ENCODE measurements at places on chromosomes 12 and 14. TPM values are rescaled to one million over a fixed set of nuclear protein-coding genes. Genes with fewer than 3 reads are reported as not detected.

DNA sequence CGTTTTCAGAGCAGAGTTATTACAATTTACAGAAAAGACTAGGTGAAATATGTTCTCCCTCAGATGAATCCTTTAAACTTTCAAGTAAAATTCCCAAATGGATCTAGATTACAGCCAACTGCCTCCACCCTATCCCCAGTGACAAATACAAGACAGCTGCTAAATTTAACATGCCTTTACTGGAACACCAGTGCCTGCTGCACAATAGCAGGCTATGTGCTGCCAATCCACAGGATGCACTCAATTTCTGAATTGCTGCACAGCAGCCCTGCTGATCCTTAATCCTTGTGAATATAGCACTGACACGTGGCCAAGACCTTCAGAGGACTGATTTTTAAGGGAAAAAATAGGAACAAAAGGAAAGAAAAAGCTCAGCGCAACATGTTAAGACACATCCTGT lies 128.9 kb downstream of the CCER1 start:
- no peaks in the 10 kb centered on the region for H3K4me1 ChIP-seq
- no peak overlapping the region for H3K27ac ChIP-seq
- DNase-seq, result no peak
- no peaks in the 10 kb centered on the region for H3K27me3 ChIP-seq
- H3K36me3 ChIP-seq, result no peaks in the 10 kb centered on the region

DNA sequence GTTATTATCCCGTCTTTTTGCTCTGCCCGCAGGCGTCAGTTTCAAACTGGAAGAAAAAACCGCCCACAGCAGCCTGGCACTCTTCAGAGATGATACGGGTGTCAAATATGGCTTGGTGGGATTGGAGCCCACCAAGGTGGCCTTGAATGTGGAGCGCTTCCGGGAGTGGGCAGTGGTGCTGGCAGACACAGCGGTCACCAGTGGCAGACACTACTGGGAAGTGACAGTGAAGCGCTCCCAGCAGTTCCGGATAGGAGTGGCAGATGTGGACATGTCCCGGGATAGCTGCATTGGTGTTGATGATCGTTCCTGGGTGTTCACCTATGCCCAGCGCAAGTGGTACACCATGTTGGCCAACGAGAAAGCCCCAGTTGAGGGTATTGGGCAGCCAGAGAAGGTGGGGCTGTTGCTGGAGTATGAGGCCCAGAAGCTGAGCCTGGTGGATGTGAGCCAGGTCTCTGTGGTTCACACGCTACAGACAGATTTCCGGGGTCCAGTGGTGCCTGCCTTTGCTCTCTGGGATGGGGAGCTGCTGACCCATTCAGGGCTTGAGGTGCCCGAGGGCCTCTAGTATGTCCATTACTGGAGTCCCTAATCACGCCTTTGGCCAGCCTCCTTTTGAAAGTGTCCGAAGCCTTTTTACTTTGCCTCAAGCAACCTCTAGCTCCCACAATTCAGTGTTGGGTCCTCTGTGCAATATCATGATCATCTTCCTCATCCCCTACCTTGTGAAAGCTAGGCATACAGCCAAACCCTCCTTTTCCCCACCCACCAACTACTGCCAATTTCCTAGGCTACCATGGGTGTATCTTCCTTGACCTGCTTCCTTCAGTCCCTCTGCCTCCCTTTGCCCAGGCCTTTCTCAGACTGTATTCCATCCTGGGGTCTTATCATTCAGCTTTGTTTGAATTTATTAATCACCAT lies 891 bp downstream of the SPRYD4 start:
- H3K4me1 ChIP-seq, result peaks cover 20% of the 10 kb centered on the region
- peaks cover 6% of the 10 kb centered on the region for H3K36me3 ChIP-seq

DNA sequence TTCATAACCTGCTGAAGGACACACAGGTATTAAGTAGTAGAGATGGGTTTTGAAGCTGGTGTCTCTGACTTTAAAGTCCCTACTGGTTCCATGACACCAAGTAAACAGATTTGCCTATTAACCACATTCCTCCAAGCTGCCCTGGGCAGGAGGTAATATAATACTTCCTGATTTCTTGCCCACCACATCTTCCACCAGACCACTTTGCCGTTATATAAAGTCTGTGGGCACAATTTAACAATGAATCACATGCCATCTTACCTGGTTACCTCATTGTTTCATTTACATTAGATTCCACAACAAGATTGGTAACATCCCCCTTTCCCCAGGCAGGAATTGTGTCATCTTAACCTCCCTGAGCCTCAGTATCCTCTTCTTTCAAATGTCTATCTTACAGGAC lies 900 bp upstream of the LRRC23 start:
- no peak for DNase-seq
- H3K4me3 ChIP-seq, result no peak overlapping the region
- H3K27me3 ChIP-seq, result no peaks in the 10 kb centered on the region
- H3K27ac ChIP-seq, result no peak overlapping the region
- H3K4me1 ChIP-seq, result no peaks in the 10 kb centered on the region

The CCDC38 gene
- not detected for total RNA-seq

The GUCY2C gene
- not detected for total RNA-seq

The TXNRD1 gene
- total RNA-seq, result 103 TPM

The CLEC2A gene
- not detected for total RNA-seq

Data from natural killer cell treated with Interleukin-12 subunit alpha and Interleukin-12 subunit beta and Interleukin-15 and Interleukin-18, amount 100 ng/mL, for 72 hours (primary cell).